Pons (tissue), 1 donor: ENCODE measurements at places on chromosomes 12 and 14.
A peak's percentile ranks its signal among the peaks of the same experiment; 100 is the strongest.

GRCh38 chr12:19778172-19778571 lies 338.9 kb downstream of the AEBP2 start:
- no peak for DNase-seq

- peak; percentile 83 for DNase-seq
Measured at GRCh38 chr14:75303381-75303789, 24.8 kb downstream of the FOS start.

GRCh38 chr14:64855721-64856528 lies 23.8 kb downstream of the SPTB start:
- peak; percentile 17 for DNase-seq

DNA sequence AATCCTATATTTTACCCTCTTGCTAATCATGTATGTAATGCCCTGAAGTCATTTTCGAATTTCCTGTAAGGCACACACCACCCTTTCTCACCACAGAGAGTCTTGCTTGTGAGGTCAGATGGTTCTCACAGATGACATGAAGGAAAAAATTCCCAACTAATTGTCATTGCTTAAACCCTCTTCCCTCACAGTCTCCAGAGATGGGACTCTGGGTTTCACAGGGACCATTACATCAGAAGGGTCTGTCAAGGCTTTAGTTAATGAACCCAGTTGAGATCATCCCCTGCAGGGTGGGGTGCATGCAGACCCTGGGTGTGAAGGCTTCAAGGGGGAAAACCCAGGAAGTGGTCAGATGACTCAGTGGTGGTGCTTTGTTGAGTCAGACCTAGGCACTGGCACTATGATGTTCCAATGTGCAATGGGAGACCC lies 229.6 kb downstream of the BCAT1 start:
- no peak for DNase-seq

GRCh38 chr14:52314595-52315354 lies 663 bp downstream of the PTGER2 start:
- DNase-seq, result no peak

DNA sequence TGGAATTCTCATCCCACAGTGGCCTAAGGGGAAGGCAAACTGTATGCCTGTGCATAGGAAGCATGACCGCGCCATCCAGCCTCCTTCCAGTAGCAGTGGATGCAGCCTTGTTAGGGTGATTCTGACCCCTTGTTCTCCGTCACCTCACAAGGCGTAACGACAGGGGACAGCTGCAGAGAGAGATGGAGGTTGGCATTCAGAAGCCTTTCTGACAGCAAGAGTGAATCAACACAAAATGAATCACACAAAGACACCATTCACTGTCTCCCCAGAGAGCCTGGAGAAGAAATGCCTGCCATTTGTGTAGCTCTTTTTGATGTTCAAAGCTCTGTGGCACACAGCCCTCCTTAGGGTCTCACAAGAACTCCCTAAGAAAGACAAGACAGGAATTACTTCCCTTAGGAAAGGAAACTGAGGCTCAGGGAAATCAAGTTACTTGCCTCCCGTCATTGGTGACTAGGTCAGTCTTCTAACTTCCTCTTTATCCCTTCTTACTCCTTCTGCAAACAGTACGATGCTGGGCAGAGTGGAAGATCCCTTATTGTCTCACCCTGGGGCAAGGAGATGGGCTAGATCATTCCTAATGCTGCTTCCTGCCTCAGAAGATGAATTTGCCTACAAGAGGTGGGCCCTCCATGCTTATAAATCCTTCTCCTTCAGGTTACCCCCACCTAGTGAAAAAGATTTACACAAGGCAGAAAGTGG lies 280.9 kb downstream of the CACNA1C start:
- DNase-seq, result no peak
